Hematopoietic multipotent progenitor cell (in vitro differentiated cells): ENCODE measurements at places on chromosomes 2 and 18. TPM values are rescaled to one million over a fixed set of nuclear protein-coding genes. Genes with fewer than 3 reads are reported as not detected.

GRCh38 chr2:209787416-209787815 lies 15.8 kb downstream of the UNC80 start:
- DNase-seq: no peak

Gene KCNG2
- total RNA-seq: 14.8 TPM

Gene CRYGD
- 5.7 TPM for total RNA-seq

GRCh38 chr18:42915299-42915698 lies 200.2 kb downstream of the RIT2 start:
- no peak for DNase-seq

GRCh38 chr2:105924271-105924670 lies 179.6 kb downstream of the NCK2 start:
- DNase-seq: no peak

DNA sequence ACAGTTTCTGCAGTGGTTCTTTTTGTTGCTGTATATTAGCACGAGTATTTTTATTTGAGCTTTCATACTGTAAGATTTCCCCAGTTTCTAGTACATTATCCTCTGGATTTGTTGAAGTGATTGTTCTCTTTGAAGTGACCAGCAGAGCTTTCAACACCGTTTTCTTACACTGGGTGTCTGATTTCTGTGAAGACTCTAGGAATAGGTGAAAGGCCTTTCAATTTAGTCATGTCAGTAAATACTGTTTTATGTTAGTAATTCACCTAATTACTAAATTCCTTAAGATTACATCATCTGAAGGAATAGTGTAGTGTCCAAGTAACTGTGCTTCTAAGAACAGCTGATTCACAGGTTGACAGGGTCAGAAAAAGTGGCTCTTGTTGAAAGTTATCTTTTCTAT lies 2.3 kb downstream of the PPM1B start:
- DNase-seq: no peak

DNA sequence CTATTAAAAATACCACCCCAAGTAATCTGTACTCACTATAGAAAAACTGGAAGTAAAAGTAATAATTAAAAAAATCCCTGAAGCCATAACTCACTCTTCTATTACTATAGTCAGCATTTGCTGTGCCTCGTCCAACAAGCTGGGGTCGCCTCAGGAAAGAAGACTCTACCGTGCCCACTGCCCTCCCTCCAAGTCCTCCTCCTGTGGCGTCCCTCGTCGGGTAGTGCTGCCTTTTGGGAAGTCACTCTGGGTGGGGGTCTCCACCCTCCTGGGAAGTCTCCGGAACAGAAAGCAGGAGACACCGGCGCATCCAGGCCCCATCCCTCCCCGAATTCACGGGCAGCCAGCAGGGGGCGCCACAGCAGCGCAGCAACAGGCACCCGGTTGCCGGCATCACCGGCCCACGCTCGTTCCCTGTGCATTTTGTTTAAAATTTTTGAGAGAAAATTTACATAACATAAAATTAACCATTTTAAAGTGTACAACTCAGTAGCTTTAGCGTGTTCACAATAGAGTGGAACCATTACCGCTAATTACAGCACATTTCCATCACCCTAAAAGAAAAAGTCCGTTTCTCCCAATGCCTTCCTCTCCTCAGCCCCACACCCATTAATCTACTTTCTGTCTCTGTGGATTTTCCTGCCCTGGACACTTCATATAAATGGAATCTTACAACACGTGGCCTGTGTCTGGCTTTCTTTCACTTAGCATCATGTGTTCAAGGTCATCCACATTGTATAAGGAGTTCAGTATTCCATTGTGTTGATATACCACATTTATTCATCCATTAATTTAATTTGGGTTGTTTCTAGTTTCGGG lies 62.2 kb downstream of the ADNP2 start:
- DNase-seq: no peak

DNA sequence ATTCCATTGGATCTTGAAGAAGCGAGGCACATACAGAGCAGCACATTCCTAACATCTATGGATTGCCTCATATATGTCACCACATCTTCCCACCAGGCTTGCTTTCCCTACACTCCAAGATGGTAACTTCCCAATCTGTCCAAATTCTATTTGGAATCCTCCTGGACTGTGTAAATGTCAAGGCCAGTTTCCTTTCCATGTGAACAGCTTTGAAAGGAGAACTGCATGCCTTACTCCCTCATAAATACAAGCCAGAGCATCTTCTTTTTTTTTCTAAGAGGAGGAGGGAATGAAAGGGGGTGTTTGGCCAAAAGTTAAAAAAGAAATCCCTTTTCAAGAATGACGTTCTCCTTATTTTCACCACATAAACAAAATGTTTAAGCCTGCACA lies 103.8 kb upstream of the OSR1 start:
- DNase-seq: no peak

- no peak for DNase-seq
These were observed 112.9 kb upstream of the RNU4ATAC start for GRCh38 chr2:121417826-121418225.

GRCh38 chr2:59857109-59857508 lies 696.3 kb downstream of the BCL11A start:
- DNase-seq: no peak

Gene MBOAT2
- total RNA-seq: 25.0 TPM
